ENCODE measurements at places on chromosomes 11 and 22. TPM values are rescaled to one million over a fixed set of nuclear protein-coding genes. Genes with fewer than 3 reads are reported as not detected.

DNA sequence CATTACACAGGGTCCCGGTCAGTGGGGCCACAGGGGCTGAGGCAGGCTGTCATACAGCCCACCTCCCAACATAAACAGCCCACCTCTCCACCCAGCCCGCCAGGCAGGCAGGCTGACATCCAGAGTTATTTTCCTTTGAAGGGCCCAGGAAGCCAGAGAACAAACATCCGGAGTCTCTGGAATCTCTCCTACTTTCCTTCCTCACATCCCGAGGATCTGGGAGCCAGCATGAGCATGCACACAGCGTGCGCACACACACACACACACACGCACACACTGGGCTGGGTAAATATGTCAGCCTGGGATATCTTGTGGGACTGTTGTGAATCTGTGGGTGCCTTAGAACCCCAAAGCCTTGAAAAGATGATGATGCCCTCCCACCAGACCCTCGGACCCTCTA is 55.4 kb downstream of the PDE2A start:
- no peak for DNase-seq

RELA gene
- polyA plus RNA-seq = 61.8 TPM

GRCh38 chr22:45308391-45308956 is 1.3 kb upstream of the FAM118A start:
- no peak for DNase-seq

DNA sequence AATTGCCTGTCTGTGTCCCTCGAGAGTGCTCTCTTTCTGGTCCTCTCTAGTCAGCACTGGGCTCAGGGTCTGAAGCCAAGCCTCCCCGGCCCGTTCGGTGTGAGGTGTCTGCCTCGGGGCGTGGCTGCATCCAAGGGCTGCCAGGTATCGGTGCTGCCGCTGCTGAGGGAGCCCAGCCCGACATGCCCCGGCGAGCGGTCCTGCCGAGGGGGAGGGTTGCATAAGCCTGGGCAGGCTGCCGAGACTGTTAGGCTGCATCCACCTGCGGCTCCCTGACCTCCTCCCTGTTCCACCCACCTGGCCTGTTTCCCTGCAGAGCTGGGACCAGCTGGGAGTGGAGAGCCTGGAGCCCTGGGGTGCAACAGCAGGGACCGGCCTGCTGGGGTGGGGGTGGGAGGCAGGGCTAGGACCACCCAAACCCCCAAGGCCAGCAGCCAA is 6.3 kb downstream of the OVOL1 start:
- DNase-seq = no peak

NCAM1 gene
- 42.3 TPM for polyA plus RNA-seq

All from right lung (tissue), 10 donors.